ENCODE measurements at places on chromosomes 2 and 18.

DNA sequence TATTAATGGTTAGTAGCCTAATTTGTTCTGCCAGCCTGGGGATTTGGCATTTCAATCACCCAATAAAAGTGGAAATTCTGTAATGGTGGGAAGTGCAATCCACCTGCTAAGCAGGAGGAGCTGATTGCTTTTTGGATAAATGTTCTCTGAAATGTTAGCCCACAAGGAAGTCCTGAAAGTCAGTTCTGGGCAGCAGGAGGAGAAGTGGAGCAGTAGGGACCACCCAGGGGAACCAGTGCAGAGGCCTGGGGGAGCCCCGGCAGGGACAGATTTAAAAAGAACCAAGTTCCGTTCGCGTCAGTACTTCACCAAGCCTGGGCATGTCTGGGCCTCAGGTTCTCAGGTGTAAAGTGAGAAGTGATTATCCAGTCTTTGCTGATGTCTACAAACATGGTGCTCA lies 248.5 kb upstream of the RAB6C start:
- DNase-seq, result no peak

DNA sequence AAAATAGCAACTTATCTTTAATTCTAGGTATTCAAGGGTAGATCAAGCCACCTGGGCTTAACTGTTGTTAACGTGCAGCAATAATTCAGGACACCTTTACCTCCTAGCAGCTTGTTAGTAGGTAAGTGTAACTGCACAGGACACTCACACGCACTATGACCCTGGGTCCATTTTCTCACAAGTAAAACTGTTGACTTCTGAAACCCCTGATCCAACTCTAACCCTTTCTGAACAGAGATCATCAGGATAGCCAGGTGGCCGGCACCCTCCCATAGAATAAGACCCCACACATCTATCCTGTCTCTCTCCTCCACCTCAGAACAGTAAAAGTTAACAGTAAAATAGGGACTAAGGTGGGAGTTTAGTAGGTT lies 610 bp downstream of the SPC25 start:
- DNase-seq, result peak; percentile 6

DNA sequence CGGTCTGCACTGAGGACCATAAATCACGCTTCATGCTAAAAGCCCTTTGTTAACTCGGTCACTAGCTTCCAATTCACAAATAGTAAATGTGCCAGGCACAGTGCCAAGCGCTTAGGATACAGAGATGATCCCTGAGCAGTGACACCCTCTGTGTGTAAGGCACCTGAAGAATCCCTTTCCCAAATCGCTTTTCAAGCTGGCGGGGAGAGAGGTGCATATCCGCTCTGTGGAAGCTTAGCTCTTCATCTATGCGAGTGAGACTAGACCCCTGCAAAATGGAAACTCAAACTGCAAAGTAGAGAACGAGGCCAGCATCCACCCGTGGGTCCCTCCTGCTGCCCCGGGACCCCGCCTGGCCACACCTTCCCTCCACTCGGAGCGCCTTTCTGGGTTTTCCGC lies 2.4 kb downstream of the PIEZO2 start:
- no peak for DNase-seq

DNA sequence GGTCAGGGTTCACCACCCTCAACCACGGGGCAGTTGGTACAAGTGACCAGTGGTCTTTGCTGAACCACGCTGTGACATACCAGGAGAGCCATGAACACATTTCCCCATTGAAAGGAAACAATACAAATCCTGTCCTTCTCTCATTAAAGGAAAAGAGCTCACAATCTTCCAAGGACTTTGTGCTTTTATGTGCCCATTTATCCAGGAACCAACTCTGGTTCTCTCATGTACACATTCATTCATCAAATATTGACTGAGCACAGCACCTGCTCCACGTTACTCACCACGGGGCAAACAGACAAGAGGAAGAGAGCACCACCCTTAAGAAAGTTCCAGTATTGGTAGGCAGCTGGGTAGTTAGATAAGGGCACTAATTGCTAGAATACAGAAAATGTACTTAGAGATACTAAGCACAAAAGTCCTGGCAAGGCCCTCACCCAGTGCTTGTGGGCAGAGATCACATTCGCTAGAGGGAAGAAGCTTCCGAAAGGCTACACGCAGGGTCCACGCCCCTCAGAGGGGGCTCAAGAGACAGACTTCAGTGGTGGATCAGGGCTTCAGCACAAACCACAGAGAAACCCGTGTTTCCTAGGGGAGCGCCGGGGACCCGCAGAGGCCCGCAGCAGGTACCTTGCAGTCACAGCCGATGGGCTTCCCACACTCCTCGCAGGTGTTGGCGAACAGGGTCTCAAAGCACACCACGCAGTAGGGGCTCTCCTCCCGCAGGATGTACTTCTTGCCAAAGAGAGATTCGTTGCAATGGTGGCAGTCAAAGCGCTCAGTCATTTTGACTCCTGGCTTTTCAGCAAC lies 12.9 kb downstream of the FHL2 start:
- no peak for DNase-seq

GRCh38 chr18:57898506-57899124 lies 95.5 kb upstream of the ATP8B1 start:
- no peak for DNase-seq

GRCh38 chr2:179263446-179264367 lies 925 bp downstream of the SESTD1 start:
- DNase-seq, result peak; percentile 10

- DNase-seq, result no peak
These were observed 438.7 kb upstream of the MYT1L start for GRCh38 chr2:2769481-2770431.

DNA sequence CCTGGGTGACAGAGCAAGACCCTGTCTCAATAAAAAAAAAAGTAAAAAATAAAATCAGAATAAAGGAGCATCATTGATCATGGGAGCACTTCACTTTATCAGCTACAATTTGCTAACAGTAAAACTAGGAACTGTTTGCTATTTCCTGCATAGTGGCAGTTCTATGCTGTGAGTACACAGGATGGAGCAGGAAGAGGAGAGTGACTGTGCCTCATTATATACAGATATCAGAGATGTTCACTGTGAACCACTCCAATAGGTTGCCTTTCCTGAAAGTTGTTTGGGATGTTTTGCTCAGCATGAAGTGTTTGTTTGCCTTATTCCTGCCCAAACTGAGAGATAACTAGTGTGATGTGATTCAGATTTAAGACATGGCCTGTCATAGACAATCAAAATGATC lies 151.4 kb upstream of the EPAS1 start:
- no peak for DNase-seq

GRCh38 chr18:77150588-77150987 lies 18.0 kb upstream of the MBP start:
- DNase-seq, result no peak

DNA sequence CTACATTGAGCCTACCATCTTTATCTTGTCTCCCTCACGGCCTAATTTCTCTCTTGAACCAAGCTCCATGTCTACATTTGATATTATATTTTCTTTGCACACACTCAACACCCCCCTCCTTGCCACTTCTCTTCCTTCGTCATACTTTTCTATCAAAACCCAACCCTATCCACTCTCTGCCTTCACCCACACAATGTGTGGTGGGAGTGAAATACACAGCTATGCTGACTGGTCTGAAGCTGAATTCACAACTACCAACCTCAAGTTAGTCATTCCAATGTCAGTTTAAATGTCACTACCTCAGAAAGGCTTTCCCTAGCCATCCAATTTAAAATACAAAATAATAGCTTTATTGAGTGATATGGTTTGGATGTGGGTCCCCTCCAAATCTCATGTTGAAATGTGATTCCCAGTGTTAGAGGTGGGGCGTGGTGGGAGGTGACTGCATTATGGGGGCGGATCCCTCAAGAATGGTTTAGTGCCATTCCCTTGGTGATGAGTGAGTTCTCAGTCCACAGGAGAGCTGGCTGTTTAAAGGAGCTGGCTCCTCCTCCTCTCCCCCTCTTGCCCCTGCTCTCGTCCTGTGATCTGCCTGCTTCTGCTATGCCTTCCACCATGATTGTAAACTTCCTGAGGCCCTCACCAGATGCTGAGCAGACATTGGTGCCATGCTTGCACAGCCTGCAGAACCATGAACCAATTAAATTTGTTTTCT lies 112.1 kb downstream of the DTNB start:
- no peak for DNase-seq

- DNase-seq, result peak; percentile 52
These were observed 87.3 kb upstream of the TLK1 start for GRCh38 chr2:171247741-171248662.

- peak; percentile 42 for DNase-seq
These were observed 40.6 kb downstream of the DHX57 start for GRCh38 chr2:38835015-38835601.

DNA sequence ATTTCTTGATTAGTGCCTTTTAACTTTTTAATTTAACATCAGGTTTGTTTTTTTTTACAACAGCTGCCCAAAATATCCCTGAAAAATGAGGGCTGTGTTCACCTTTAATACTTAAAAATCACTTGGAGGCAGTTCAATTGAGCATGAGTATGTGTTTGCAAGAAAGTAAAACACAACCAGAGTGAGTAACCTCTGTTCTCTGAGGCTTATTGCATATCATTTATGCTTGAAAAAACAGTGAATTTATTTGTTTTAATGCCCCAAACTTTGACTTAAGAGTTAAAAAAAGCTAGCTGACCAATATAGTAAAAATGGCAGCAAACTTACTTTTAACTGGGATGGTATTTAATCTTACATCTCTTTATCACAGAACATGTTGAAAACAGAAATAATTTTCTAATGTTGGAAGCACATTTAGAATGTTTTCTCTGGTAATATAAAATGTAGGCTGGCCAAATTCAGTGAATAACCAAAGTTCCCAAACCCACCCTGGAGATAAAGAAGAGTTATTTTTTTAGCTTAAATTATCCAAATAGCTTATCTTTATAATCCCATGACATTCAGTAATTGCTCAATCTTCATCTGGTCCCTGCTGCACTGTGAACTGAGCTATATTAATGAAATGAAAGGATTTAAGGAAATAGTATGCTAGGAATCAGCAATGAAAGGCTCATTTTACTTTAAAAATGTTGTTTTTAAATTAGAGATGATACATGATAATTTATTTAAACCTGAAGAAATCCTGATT lies 24.8 kb upstream of the EFEMP1 start:
- no peak for DNase-seq

DNA sequence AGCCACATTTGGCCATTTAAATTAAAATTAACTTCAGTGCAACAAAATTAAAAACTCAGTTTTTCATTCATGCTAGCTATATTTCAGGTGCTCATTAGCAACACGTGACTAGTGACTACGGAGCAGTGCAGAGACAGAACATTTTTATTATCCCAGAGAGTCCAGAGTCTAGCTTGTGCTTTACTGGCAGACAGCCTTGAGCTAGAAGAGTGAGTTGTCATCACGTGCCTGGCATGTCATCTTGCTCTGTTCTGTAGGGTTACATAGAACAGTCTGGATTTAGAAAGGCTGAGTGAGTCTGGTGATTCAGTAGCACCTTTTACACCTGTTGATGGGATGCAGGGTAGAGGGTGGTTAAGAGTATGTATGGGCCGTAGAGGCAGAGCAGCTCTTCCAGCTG lies 136.9 kb upstream of the IL1R2 start:
- DNase-seq, result no peak

DNA sequence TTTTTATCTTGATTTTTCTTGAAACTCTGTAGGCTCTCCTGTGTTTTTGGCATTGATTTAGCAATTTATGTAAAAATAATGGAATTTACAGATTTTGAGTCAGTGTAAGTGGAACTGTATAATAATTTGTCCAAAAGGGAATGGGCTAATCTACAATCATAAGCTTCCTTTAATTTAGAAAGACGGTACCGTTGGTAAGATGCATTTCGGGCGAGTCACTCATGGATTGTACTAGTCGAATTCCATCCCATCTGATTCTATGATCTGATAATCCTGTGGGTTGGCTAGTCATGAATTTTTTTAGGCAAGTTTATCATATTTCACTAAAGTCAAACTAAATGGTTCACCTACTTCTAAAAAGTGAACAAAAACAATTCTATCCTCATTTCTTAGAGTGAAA lies 133.4 kb downstream of the ZNF407 start:
- no peak for DNase-seq

GRCh38 chr18:2169656-2170055 lies 401.6 kb downstream of the METTL4 start:
- no peak for DNase-seq

DNA sequence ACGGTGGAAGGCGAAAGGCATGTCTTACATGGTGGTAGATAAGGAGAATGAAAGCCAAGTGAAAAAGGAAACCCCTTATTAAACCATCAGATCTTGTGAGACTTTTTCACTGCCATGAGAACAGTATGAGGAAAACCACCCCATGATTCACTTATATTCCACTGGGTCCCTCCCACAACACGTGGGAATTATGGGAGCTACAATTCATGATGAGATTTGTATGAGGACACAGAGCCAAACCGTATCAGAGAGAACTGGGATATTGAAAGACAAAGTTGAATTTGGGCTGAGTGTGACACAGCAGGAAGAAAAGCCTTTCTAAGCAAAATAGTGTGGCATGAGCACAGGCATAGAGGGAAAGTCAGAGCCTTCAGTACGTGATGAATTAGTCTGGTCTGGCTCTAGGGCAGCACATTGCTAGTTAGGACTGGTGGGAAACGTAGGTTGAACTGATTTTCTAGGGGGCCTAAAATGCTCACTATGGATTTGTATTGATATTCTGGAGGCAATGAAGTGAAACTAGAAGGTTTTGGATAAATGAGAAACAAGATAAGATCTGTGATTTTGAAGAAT lies 84.8 kb upstream of the RND3 start:
- DNase-seq, result no peak

- no peak for DNase-seq
These were observed 563.9 kb downstream of the TMX3 start for GRCh38 chr18:68150961-68151360.

DNA sequence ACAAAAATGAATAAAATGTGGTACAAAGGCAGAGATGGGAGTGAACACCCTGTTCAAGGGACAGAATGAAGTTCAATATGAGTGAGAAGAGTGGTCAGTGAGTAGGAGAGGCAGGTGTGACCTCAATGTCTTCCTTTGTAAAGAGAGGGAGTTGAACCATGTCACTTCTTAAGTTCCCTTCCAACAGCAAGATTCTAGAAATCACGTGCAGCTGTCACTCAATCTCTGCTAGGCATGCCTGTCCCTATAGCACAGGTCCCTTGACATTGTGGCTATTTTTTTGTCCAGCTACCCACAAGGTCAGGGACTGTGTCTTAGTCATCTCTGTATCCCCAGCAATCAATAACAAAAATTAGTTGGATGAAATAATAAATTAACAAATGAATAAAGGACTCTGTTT lies 66.9 kb downstream of the VSNL1 start:
- no peak for DNase-seq

GRCh38 chr2:235591921-235592320 lies 98.1 kb downstream of the AGAP1 start:
- DNase-seq, result no peak

- no peak for DNase-seq
These were observed 143.3 kb upstream of the BCL2L11 start for GRCh38 chr2:110977403-110977802.

GRCh38 chr18:10297086-10297485 lies 157.3 kb upstream of the APCDD1 start:
- no peak for DNase-seq

All from activated CD4-positive, alpha-beta T cell treated with anti-CD3 and anti-CD28 coated beads, Interleukin-10, Interleukin-2, amounts not matched to agents 100 ng/mL and 50 ng/mL, durations not matched to agents 16 hours and 8 hours (primary cell).